NCI-H2227 treated with DMSO at 0.1 percent for 48 hours (cell line): ENCODE measurements at places on chromosomes 7 and 10.

GRCh38 chr10:46522295-46523118 lies 34.0 kb downstream of the GPRIN2 start:
- DNase-seq, result no peak

DNA sequence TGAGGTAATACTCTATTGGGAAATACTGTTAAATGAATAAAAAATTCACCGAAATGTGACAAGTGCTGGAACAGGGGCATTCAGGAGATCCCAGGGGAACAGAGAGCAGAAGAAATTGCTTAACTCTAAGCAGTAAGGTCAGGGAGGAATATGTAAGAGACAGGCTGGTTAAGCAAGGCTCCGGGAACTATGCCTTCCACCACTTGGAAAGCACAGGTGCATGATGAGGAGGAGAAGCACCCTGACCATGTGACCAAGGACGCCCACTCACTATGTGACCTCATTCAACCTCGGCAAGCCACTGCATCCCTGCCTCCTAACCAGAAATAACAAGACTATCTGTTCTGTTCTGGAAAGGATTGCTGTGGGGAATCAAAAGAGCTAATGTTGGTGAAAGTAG lies 218.4 kb downstream of the ELMO1 start:
- no peak for DNase-seq

- DNase-seq, result no peak
Measured at GRCh38 chr7:104358446-104359132, 30.2 kb downstream of the LHFPL3 start.

GRCh38 chr7:27677912-27678612 lies 15.4 kb upstream of the HIBADH start:
- no peak for DNase-seq

- no peak for DNase-seq
Measured at GRCh38 chr10:101136007-101136707, 5.1 kb downstream of the TLX1 start.

- DNase-seq, result no peak
Measured at GRCh38 chr7:136588216-136588615, 280.2 kb upstream of the CHRM2 start.

GRCh38 chr7:109545686-109546085 lies 976.0 kb downstream of the DNAJB9 start:
- DNase-seq, result no peak

DNA sequence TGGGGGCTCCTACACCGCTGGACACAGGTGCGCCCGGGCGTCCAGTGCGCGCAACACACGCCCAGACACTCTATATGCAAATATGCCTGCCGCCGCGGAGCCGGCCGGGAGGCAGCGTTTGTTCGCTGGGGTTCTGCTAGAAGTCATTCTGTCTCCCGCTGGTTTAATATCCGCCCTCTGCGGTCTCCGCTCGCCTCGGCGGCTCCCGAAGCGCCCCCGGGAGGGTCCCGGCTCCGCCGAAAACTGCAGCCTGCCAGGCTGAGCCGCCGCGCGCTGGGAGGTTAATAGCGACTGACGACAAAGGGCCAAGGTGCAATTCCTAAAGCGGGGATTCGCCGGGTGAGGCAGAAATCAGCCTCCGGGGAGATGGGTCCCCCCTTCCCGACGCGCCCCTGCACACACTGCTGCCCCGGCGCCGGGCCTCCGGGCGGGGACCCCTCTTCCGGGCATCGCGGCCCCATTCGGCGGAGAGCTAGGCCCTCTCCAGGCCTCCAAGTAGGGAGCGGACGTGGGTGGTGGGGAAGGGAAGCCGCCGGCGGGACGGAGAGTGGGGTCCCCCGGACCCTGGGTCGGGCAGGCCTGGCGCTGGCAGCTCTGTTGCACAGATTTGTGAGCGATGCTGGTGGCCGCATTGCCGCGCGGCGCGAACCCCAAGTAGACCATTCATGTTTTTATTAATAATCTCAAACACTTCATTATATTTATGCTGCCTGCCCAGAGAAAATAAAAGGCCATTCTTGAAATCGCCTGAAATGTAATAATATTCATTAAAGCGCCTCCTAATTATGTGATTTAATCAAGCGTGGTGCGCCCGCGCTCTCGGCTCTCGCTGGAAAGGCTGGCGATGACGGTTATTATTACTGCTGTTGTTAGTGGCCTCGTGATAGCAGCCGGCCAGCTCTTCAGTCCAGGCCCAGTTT lies 9.1 kb downstream of the EN2 start:
- peak; percentile 25 for DNase-seq

GRCh38 chr10:78507510-78508160 lies 474.0 kb downstream of the RPS24 start:
- DNase-seq, result no peak

GRCh38 chr10:125739994-125740679 lies 20.6 kb downstream of the EDRF1 start:
- no peak for DNase-seq

GRCh38 chr10:114291076-114291475 lies 52.0 kb downstream of the VWA2 start:
- no peak for DNase-seq

- peak; percentile 70 for DNase-seq
Measured at GRCh38 chr7:141409801-141410329, 141.3 kb upstream of the AGK start.

GRCh38 chr7:11911900-11912299 lies 79.9 kb upstream of the THSD7A start:
- DNase-seq, result peak; percentile 68

DNA sequence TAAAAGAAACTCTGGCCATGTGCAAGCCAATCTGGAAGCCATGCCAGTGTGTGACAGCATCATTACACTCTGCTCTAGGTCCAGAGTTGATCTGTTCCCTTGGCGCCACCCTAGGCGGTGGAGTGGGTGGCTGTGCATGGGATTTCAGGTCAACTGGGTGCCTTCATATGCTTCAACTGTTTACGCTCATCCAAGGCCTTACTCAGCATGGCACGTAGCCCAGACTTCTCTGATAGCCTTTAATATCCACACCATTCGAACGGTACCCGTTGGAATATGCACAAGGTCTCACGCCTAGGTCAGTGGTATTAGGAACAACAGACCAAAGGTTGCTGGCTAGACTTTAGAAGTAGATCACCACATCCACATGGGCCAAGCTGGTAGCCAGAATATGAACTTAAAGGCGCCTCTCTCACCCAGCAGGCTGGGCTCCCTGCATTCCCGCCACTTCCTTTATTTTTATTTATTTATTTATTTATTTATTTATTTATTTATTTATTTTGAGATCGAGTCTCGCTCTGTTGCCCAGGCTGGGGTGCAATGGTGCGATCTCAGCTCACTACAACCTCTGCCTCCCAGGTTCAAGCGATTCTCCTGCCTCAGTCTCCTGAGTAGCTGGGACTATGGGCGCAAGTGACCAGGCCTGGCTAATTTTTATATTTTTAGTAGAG lies 18.7 kb upstream of the ACHE start:
- no peak for DNase-seq

DNA sequence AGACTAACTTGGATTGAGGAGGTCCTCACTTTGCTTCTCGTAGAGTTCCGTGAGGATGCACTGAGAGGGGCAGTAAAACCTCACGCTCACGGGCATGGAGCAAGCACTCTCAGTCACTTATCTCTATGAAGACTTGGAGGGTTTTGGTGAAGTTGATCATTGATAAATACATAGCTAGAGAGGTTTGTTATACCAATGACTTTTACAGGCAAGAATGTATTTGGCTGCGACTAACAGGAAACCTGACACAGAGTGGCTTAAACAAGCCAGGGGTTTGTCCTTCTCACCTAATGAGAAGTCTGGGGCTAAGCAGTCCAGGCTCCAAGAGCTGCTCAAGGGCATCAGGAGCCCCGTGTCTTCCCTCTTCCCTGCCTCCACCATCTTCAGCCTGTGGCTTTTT lies 6.1 kb downstream of the BICC1 start:
- no peak for DNase-seq

GRCh38 chr10:96863922-96864543 lies 31.9 kb downstream of the LCOR start:
- DNase-seq, result no peak

DNA sequence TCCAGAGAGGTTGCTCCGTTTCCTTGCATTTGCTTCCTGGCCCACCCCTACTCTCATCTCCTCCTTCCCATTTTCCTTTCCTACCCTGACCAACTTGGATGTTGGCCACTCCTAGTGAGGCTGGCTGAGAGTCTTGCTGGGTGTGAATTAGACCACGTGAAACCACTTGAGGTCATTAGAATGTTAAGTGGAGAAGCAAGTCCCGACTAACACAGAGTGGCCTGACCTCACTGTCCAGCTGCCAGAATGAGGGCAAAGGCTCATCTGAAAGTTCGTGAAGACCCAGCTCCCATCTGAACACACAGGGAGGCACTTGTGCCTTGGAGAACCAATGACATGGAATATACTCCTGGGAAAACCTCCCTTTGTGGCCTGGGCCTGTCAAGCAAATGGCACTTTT lies 80.8 kb downstream of the WDR11 start:
- DNase-seq, result no peak

DNA sequence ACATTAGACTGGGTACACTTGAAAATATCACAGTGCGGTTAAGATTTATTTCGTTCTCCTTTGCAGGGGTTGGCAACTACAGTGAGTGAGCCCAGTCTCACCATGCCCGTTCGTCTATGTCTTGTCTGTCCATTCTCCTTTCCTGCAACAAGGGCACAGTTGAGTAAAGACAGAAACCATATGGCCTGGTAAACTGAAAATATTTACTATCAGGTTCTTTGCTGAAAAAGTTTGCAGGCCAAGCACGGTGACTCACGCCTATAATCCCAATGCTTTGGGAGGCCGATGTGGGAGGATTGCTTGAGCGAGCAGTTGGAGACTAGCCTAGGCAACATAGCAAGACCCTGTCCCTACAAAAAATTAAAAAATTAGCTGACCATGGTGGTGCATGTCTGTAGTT lies 11.4 kb upstream of the KCTD7 start:
- DNase-seq, result no peak

DNA sequence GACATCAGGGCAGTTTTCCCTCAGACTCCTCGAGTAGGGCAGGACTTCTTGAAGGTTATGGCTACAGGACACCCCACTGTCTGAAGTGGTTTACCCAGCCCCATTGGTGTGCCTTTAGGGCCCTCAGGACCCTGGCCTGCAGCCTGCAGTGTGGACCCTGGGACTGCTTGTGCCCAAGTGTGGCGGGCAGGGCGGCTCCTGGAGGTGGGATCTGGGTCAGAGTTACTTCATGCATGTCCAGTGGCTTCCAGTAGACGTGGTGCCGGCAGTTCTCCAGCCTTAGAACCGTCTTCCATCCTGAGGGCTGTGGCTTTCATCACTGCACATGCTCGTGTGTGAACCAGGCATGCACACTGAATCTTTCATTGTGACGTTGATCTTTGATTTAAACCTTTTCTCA lies 16.7 kb downstream of the EIF3B start:
- no peak for DNase-seq

GRCh38 chr10:1120801-1121211 lies 64.6 kb downstream of the WDR37 start:
- DNase-seq, result no peak

- no peak for DNase-seq
Measured at GRCh38 chr7:77796960-77797359, 1.3 kb downstream of the TMEM60 start.

GRCh38 chr10:46528171-46528671 lies 28.2 kb downstream of the GPRIN2 start:
- DNase-seq, result no peak

- DNase-seq, result no peak
Measured at GRCh38 chr7:33841705-33842129, 63.6 kb upstream of the BMPER start.

- peak; percentile 57 for DNase-seq
Measured at GRCh38 chr7:111098011-111098925, 7.3 kb downstream of the LRRN3 start.

DNA sequence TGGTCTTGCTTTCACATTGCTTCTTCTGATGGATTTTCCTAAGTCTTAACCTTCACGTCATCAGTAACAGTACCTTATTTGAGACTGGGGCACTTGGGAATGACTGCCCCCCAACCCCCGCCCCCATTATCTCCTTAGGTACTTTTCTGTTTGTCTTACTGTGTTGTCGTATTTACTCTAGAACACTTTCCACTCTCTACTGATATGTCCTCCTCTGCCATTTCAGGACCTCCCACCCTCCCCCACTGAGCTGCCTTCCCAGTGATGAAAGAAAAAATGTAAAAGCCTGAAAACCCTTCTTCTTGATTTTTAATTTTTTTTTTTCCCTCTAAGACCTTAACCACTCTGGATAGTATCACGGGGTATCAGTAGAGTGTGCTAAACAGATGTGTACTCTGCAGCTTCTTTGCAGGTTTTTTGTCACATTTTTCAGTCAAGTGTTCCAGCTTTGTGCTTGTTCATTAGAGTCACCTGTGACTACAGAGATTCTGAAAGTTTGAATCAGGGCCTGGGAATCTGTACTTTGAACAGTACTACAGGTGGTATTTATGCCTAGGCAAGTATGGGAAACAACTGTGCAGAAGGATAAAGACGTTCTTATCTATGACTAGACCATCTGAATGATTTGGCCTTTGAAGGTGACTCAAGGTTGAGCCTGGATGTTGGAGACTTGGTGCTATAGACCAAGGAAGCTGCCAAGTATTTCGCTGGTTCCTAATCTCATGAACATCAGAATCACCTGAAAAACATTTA lies 8.3 kb downstream of the CALU start:
- no peak for DNase-seq

DNA sequence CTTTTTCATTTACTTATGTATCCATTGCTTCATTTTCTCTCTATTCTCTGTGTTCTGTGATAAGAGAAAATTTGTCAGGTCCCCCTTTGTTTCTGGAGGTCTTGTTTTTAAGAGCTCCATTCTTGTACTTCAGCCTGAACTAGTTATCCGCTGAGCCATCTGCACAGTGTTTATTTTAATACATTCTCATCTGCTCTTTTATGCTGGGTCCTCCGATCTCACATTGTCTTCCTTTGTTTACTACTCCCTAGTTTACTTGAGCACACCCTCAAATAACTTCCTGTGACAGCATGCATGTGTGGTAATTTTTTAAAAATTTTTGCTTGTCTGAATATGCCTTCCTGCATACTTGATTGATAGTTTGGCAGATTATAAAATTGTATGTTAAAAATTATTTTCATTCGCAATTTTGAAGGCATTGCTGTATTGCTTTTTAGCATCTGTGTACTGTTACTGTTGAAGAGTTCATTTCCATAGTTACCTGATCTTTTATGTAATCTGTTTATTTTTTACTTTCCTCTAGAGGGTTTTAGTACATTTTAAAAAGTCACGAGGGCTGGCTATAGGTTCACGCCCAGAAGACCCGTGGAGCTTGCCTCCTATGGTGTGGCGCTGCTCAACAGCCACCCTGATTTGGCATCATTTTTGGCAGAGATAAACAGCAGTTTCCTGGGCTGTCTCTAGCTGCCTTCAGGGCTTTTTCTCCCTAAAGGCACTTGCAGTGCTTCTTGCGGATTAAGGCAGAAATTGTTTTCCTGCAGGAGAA lies 31.9 kb downstream of the RSBN1L start:
- DNase-seq, result peak; percentile 23

DNA sequence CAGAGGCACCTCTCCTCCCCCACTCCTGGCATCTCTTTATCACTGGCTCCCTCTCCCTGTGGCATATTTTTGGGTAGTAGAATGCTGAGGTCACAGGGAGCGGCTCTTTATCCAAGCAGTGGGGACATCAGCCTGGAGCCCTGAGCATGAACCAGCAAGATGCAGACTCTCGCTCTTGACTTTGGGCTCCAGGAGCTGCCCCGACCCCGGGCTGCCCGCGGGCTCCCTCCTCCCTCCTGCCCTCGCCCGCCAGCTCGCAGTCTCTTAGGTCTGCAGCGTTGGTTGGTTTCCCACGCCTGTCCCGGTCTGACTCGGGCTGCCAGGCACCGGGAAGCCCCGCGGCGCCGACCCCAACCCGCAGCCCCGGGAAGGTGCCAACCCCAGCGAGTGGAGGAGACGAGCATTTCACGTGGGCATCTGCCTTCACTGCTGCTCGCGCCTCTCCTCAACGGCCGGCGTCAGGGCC lies 1.3 kb downstream of the INSYN2A start:
- DNase-seq, result no peak

- no peak for DNase-seq
Measured at GRCh38 chr7:140726281-140726680, 29.8 kb downstream of the NDUFB2 start.
